Cardiac fibroblast (primary cell): ENCODE measurements at places on chromosomes 2 and 18.
A peak's percentile ranks its signal among the peaks of the same experiment; 100 is the strongest.

- no peak for DNase-seq
Observed at GRCh38 chr18:63213936-63214671, 105.5 kb downstream of the BCL2 start.

DNA sequence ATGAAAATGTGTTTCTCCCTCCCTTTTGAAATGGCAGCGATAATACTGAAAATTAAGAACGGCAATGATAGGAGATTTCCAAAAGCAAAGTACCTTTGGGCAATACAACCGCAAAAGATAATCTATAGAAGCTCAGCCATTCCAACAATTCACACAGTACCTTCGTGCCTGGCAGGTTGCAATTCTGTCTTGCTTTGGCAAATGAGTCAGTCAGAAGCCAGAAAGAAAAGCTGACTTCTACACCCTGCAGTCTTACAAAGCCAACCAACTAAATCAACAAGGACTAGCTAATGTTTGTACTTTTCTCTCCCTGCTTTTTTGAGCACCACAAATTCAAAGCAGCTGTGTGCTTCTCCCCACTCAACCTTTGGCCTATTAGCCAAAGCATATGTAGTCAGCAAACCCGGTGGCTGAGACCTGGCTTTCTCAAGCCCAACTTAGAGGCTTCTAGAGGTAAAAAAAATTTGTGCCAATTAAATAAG, 25.7 kb upstream of the ID2 start:
- peak; percentile 8 for DNase-seq

DNA sequence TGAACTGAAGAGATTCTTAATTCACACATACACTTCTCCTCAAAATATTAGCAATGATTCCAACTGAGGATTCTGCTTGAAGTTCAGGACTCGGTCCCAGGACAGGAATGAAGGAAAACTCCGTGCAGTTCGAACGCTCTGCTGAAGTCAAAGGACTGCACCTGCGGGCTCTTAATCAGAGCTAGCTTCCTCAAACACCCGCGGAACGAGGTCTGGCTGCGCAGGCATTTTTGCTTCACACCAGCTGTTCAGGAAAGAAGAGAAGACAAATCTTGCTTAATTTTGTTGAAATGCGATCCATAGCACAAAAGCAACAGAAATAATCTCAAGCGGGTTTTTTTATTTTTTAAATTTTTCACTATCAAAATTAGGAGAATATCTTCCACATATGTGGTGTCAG, 175.6 kb downstream of the LAMA1 start:
- no peak for DNase-seq

- no peak for DNase-seq
Observed at GRCh38 chr2:158823486-158824237, 28.5 kb downstream of the DAPL1 start.

DNA sequence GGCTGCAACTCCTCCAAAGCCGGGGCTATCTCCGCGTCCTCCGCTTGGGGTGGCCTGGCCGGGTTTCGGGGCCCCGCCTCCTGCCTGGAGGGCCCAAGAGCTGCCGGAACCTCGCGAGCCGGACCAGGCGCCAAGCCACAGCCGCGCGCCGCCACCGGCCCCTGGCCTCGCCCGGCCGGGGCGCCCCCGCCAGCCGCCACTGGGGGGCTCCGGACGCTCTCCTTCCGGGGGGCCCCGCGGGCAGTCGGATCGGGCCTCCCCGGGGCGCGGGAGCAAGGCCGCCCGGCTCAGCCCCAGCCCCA, 17.4 kb upstream of the HAAO start:
- DNase-seq, result peak; percentile 89

DNA sequence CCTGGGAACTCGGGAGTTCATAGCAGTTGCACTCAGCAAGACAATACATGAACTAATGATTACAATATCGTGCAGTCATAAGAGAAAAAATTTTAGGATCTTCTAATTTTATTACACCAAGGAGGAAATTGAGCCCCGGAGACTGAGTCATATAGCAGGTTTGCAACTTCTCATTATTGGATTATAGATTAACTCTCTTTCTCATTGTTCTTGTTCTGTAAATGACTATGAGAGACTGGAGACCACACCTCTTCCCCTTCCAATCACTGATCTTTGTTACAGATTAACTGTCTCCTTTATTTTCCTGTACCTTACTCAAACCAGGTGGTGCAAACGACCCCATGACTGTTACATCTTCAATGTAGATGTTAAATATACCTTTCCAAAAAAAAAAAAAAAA, 435.8 kb upstream of the DDX18 start:
- DNase-seq, result no peak

- peak; percentile 55 for DNase-seq
Observed at GRCh38 chr18:61957801-61958516, 65.2 kb upstream of the RNF152 start.

DNA sequence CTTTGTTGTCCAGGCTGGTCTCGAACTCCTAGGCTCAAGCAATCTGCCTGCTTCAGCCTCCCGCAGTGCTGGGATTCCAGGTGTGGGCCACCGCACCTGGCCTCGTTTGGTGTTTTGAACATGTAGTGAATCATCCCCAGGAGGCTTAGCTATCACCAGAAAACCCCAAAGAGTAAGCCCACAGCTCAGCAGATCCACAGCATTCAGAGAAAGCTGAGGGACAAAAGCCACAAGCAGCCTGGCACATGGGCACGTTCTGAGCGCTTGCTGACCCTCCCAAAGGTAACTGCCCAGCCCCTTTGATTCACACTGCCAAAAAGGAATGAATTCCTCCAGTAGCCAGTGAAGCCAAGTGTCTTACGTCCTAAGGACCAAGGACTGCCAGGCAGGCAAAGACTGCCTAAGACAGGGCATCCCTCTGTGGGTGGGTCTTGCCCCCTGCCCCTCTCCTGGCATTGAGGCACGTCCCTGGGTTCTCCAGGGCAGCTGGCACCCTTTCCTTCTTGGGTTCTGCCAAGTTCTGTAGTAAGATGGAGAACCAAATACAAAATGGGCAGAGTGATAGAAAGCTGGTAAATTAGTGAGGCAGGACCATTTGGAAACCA, 31.7 kb downstream of the MBP start:
- DNase-seq, result peak; percentile 35

- DNase-seq, result no peak
Observed at GRCh38 chr2:219946529-219946928, 319.1 kb downstream of the SLC4A3 start.

- no peak for DNase-seq
Observed at GRCh38 chr2:235957251-235957650, 210.9 kb downstream of the GBX2 start.

GRCh38 chr2:136246086-136246669, 128.2 kb upstream of the CXCR4 start:
- DNase-seq, result peak; percentile 38

DNA sequence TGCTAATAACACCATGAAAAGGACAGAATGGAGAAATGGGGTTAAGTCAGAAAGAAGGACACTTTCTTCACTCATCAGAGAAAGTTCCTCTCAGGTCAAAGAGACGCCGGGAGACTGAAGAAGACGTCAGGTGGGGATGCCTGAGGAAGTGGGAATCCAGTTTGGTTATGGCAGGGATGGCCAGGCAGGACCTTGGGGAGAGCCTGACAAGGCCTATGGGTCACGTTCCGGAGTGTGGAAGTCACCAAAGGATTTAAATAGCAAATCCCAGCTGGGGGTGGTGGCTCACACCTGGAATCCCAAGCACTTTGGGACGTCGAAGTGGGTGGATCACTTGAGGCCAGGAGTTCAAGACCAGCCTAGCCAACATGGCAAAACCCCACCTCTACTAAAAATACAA, 432.7 kb upstream of the SMIM21 start:
- no peak for DNase-seq

DNA sequence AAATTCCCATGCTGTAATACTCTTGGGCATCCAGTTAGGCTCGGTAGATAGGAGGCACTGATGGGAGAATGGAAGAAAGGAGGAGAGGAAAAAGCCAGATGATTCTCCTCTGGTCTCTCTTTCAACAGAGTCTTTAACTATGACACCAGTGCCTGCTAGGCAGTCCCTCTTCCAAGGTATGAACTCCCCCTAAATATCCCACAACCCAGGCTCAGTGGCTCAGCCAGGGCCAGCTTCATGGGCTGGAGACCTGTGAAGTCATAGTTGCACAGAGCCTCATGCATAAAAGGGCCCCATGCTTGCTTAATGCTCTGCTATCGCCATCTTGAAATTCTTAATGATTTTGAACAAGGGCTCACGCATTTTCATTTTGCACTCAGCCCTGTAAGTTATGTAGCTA, 869.2 kb upstream of the GCFC2 start:
- DNase-seq, result no peak
